ENCODE measurements at places on chromosomes 1 and 21. TPM values are rescaled to one million over a fixed set of nuclear protein-coding genes. Genes with fewer than 3 reads are reported as not detected.

DNA sequence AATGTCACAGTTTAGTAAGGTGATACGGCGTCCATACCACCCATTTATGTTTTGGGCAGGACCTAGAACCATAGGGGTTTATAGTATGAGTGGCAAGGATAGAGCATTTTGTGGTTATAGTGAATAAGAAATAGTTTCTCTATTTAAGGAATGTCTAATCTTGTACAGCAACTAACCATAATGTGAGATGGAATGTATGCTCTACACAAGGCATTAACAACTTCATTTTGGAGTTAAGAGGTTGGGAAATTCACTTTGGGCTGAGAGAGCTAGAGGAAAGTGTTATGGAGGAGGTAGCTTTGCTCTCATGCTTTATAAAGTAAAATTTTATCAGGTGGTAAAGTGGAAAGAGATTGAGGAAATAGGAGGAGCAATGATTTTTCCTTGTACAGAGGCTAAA lies 3.0 kb upstream of the MCL1 start:
- H3K4me3 ChIP-seq: no peak overlapping the region
- H3K36me3 ChIP-seq: peaks cover 16% of the 10 kb centered on the region
- H3K27me3 ChIP-seq: no peaks in the 10 kb centered on the region
- DNase-seq: no peak
- no peak overlapping the region for H3K27ac ChIP-seq

GRCh38 chr21:38092051-38092450 lies 164.7 kb upstream of the KCNJ15 start:
- no peak overlapping the region for H3K4me3 ChIP-seq
- H3K4me1 ChIP-seq: no peaks in the 10 kb centered on the region
- H3K27ac ChIP-seq: no peak overlapping the region
- DNase-seq: no peak
- H3K27me3 ChIP-seq: no peaks in the 10 kb centered on the region
- no peaks in the 10 kb centered on the region for H3K36me3 ChIP-seq

GRCh38 chr1:65955071-65955470 lies 162.4 kb downstream of the PDE4B start:
- H3K4me1 ChIP-seq: no peaks in the 10 kb centered on the region
- DNase-seq: no peak
- no peak overlapping the region for H3K27ac ChIP-seq

DNA sequence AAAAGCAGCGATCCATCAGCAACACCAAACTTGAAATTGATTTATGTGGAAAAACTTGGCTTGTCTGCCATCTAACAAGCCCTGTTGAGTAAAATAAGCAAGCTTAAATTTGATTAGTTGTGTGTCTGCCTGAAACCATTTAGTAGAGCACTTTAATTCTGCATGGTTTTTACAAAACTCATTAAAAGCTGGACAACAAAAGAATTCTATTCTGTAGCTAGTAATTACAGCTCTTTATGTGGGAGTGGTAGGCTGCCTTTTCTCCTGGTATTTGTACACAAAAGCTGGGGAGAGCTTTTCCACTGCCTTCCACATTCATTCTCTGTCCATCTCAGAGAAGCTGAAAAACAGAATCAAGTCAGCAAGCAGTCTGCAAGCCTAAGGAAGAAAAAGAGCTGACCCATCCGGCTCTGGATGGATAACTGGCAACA lies 1.7 kb downstream of the ETS2 start:
- DNase-seq: no peak
- no peak overlapping the region for H3K27ac ChIP-seq
- H3K36me3 ChIP-seq: no peaks in the 10 kb centered on the region
- H3K27me3 ChIP-seq: no peaks in the 10 kb centered on the region
- H3K4me1 ChIP-seq: peaks cover 32% of the 10 kb centered on the region

GRCh38 chr21:16863362-16863905 lies 649.4 kb upstream of the CXADR start:
- H3K27ac ChIP-seq: no peak overlapping the region
- H3K36me3 ChIP-seq: no peaks in the 10 kb centered on the region
- no peak overlapping the region for H3K4me3 ChIP-seq

DNA sequence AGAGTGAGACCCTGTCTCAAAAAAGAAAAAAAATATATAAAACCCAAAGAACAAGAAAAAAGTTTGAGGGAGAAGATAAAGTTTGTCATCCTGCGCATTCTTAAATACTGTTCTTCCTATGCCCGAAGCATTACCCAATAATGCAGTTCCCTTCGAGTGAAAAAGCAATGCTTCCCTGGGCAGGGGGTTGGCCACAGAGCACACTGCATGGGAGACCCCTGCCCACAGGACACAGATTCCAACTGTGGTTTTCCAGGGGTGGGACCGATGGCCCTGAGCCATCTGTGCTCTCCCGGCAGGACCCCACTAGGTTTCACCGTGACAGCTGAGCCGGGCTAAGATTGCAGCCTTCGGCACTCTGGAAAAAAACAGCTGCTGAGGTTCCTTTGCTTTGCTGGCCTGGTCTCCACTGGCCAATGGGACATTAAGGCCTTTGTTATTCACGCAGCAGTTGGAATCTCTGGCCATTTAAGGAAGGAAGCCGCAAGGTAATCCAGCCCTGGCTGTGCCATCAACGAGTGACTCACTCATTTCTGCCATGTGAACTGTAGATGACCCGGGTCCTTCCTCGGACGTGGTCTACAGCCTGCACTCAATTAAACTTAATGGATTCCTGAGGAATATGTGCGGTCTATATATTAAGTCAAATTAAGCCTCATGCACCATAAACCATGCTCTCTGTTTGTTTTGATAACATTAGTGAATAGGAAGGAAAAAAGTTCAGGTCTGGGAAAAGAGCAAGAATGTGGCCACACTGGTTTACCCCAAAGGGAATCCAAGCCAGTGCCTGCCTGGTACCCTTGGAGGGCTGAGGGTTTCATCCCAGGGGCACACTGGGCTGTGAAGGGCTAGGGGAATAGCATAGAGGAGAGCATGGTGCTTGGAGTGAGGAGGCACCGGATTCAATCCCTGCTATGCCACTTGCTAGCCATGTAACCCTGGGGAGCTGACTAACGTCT lies 163.2 kb downstream of the ZBTB18 start:
- H3K27me3 ChIP-seq: no peaks in the 10 kb centered on the region
- DNase-seq: no peak
- no peaks in the 10 kb centered on the region for H3K4me1 ChIP-seq
- no peak overlapping the region for H3K4me3 ChIP-seq
- H3K36me3 ChIP-seq: no peaks in the 10 kb centered on the region
- H3K27ac ChIP-seq: no peak overlapping the region

THEM5 gene
- total RNA-seq: not detected
